ENCODE measurements at places on chromosomes 1 and 21. TPM values are rescaled to one million over a fixed set of nuclear protein-coding genes. Genes with fewer than 3 reads are reported as not detected.

DNA sequence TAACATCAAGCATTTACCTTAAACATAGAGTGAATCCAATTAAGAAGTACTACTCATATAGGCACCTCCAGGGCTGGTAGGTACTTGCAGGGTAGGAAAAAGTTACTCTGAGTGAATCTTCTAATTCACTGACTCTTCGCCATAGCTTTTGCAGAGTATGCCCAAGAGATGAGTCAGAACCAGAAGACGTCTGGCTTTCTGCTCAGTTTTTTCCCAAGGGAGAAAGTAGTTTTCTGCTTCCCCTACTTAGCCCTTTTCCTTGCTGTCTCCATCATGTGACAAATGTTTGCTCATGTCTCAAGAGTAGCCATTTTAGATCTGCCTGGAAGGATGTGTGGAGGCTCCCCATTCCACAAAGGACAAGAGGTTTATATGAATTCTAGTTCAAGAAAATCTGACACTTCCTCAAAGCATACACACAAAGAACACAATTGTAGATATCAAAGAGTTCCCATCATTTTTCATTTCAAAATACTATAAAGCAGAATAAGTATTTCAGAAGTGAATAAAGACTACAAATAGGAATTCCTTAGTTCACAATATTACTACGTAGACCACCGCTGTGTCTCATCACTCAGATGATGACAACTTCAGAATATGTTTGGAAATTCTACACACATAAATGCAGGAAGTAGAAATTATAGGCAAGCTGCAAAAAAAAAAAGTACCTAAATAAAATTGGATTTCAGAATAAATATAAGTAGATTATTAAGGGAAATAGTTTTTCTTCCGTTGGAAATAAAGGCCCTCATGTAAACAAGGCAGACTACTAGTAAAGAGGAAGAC, 98.5 kb downstream of the ASH1L start:
- DNase-seq: no peak

TMEM222 gene
- total RNA-seq: 41.4 TPM

DNA sequence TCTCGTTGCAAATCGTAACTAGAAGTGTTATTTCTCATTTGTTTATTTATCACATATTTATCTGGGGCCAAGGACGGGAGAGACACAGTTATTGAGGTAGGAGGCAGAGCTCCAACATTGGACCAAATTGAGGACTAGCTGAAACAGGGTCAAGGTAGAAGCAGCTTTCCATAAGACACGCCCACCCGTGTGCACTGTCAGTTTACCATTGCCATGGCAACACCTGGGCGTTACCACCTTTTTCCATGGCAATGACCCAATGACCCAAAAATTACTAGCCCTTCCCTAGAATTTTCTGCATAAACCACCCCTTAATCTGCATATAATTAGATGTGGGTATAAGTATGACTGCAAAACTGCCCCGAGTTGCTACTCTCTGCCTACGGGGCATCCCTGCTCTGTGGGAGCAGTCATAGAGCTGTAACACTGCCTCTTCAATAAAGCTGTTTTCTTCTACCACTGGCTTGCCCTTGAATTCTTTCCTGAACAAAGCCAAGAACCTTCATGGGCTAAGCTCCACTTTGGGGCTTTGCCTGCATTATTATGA, 72.7 kb downstream of the FBXO2 start:
- DNase-seq: no peak

GRCh38 chr1:185650602-185651230, 83.5 kb upstream of the HMCN1 start:
- DNase-seq: no peak

DNA sequence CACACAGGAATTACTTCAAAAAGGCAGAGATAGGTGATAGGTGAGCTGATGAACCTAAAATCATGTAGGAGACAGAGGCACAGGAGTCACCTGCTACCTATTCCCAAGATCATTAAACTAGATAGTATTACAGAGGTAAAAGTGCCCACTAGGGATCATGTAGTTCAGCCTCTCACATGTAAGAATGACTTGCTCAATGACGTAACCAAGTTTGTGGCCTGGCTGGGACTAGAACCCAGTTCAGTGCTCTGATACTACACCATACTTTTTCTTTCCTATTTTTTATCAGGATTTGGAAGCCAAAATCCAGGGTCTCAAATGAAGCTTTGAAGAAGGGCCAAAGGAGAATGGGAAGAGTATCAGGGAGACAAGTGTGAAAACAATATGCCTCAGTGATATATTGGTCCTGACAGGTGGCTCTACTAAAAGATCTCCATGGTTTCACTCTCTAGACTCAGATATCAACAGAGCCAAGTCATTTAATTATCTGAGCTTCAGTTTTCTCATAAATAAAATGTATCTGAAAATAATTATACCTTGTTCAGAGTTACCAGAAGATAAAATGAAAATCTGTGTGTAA, 87.3 kb upstream of the SLFNL1 start:
- no peak for DNase-seq

Measured in activated CD4-positive, alpha-beta T cell treated with anti-CD3 and anti-CD28 coated beads, Interleukin-2, amount 10 ng/mL, durations not matched to agents 24 days and 14 days (primary cell).